Epithelial cell of alveolus of lung (primary cell): ENCODE measurements at places on chromosomes 5 and 9. TPM values are rescaled to one million over a fixed set of nuclear protein-coding genes. Genes with fewer than 3 reads are reported as not detected.

The GABRA6 gene
- total RNA-seq = not detected in 2 replicates

The UTP15 gene
- 12.3 and 14.5 TPM in 2 replicates for total RNA-seq

The COL5A1 gene
- total RNA-seq = 311 and 383 TPM in 2 replicates

The FAM174A gene
- 21.7 and 24.4 TPM in 2 replicates for total RNA-seq

The SHISAL2B gene
- 4.3 TPM in 1 of 2 replicates, not detected in the other for total RNA-seq

The POMT1 gene
- 19.9 and 38.7 TPM in 2 replicates for total RNA-seq

The TMC1 gene
- not detected in 2 replicates for total RNA-seq

The OR1Q1 gene
- not detected in 2 replicates for total RNA-seq

The CAMK4 gene
- 3.9 and 7.3 TPM in 2 replicates for total RNA-seq

The TIGD6 gene
- 2.8 and 6.5 TPM in 2 replicates for total RNA-seq

The PLPPR1 gene
- total RNA-seq = not detected in 2 replicates

The FRMPD1 gene
- total RNA-seq = not detected in 2 replicates

The PCDHB10 gene
- 0.13 and 0.24 TPM in 2 replicates for total RNA-seq

The GFI1B gene
- not detected in 2 replicates for total RNA-seq

The PCDHAC2 gene
- 0.39 TPM in 1 of 2 replicates, not detected in the other for total RNA-seq

The BAAT gene
- total RNA-seq = 0.13 and 0.56 TPM in 2 replicates

The TMEM171 gene
- 0.24 and 13.7 TPM in 2 replicates for total RNA-seq

The ARID3C gene
- 0.13 TPM in 1 of 2 replicates, not detected in the other for total RNA-seq

The FAM13B gene
- 5.6 and 9.7 TPM in 2 replicates for total RNA-seq

The NOTCH1 gene
- 11.7 and 13.7 TPM in 2 replicates for total RNA-seq

The NME5 gene
- total RNA-seq = 1.4 and 1.7 TPM in 2 replicates

The RORB gene
- 0.13 and 3.1 TPM in 2 replicates for total RNA-seq

The ORM1 gene
- 0.24 TPM in 1 of 2 replicates, not detected in the other for total RNA-seq

The ADAMTS6 gene
- 18.4 and 32.3 TPM in 2 replicates for total RNA-seq

The LIFR gene
- total RNA-seq = 20.3 and 64.1 TPM in 2 replicates

The UBE2QL1 gene
- not detected in 2 replicates for total RNA-seq

The PCDHA13 gene
- total RNA-seq = not detected in 2 replicates

The PFN3 gene
- not detected in 2 replicates for total RNA-seq

The PCDHAC1 gene
- total RNA-seq = 0.26 TPM in 1 of 2 replicates, not detected in the other

The PLK2 gene
- 133 and 1,244 TPM in 2 replicates for total RNA-seq

The CCDC112 gene
- total RNA-seq = 5.0 and 7.2 TPM in 2 replicates

The TEX48 gene
- total RNA-seq = not detected in 2 replicates

The SLC6A18 gene
- not detected in 2 replicates for total RNA-seq

The DDX4 gene
- not detected in 2 replicates for total RNA-seq

The SOHLH1 gene
- not detected in 2 replicates for total RNA-seq

The MIER3 gene
- total RNA-seq = 11.8 and 43.6 TPM in 2 replicates

The PCDHB5 gene
- 0.39 and 1.3 TPM in 2 replicates for total RNA-seq

The SLC46A2 gene
- total RNA-seq = not detected in 2 replicates

The SPINK4 gene
- not detected in 2 replicates for total RNA-seq

The ZDHHC11B gene
- not detected in 2 replicates for total RNA-seq

The PCSK1 gene
- total RNA-seq = 0.13 and 5.4 TPM in 2 replicates

The TMEM38B gene
- 4.7 and 7.9 TPM in 2 replicates for total RNA-seq

The PTGER4 gene
- total RNA-seq = 6.5 and 28.3 TPM in 2 replicates
